ENCODE measurements at places on chromosomes 2 and 18.

- no peak for DNase-seq
Measured at GRCh38 chr2:216298719-216299495, 73.4 kb downstream of the MARCHF4 start.

GRCh38 chr18:8744038-8744437 lies 38.7 kb downstream of the MTCL1 start:
- no peak for DNase-seq

DNA sequence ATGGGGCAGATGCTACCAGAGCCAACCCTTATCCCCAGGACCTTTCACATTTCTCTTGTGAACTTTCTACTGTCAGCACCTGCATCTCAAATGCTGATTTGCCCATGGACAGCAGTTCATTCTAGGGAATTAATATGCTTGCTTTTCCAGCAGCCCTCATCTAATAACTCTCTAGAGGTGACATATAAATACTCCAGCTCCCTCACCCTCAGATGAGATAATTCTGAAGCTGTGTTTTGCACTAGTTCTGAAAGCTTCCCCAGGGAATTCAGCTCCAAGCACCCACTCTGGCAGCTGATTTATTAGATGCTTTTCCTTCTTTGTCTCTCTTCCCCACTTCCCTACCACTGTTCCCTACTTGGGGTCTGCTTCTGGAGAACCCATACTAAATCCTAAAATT lies 62.1 kb downstream of the PLCL1 start:
- no peak for DNase-seq

- no peak for DNase-seq
Measured at GRCh38 chr2:173823543-173823939, 141.6 kb downstream of the SP3 start.

DNA sequence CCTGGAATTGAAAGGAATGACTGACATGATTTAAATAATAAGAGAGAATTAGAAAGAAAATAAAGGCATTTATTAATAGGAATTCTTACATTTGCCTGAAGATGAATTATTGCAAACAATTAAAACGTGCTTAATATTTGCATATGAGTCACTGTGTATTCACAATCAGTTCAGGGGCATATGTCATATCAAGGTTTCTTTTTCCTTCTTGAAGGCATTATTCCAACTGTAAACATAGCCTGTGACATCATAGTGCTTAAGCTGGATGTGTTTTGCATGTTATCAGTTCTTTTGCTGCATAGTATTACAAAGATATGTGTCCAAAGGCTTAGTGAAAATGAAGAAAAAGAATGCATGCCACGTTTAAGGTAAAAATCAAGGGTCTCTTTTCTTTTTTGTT lies 80.8 kb downstream of the MEIS1 start:
- DNase-seq = no peak

- no peak for DNase-seq
Measured at GRCh38 chr2:95051626-95052025, 26.1 kb downstream of the MAL start.

DNA sequence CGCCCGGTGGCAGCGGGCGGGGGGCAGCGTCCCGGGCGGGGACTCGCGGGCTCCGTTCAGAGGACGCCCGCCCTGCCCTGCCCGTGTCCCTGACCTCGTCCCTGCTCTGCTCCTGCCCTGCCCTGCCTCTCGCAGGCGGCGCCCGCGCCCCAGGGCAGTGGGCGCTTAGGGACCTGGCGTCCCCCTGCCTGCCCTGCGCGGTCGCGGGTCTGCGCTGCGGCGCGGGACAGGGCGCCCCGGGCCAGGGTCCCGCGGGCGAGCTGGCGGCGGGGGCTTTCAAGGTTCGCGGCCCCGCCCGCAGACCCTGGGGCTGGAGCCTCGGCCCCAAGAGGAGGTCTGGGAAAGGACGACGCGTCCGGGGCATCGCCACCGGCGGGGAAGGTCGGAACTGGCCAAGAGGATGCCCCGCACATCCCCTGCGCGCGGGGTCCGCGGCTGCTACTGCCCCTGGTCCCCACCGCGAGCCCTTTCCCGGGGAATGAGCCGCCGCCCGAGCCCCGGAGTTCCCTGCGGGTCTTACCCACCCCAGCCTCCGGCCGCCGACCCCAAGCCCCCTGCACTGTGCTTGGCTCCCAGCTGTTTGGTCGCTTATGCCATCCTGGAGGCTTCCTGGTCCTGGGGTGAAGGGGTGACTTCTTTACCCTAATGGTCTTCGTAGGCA lies 679 bp downstream of the RNF144A start:
- no peak for DNase-seq

- no peak for DNase-seq
Measured at GRCh38 chr2:179931502-179931901, 70.1 kb upstream of the ZNF385B start.
